ENCODE measurements at places on chromosomes 4 and X. TPM values are rescaled to one million over a fixed set of nuclear protein-coding genes. Genes with fewer than 3 reads are reported as not detected.

Gene EGF
- total RNA-seq, result 0.36 TPM

Gene SSX7
- total RNA-seq, result not detected

Gene HSFX3
- not detected for total RNA-seq

Gene TIMM8A
- 2.9 TPM for total RNA-seq

Gene SLIT2
- total RNA-seq, result 35.9 TPM

DNA sequence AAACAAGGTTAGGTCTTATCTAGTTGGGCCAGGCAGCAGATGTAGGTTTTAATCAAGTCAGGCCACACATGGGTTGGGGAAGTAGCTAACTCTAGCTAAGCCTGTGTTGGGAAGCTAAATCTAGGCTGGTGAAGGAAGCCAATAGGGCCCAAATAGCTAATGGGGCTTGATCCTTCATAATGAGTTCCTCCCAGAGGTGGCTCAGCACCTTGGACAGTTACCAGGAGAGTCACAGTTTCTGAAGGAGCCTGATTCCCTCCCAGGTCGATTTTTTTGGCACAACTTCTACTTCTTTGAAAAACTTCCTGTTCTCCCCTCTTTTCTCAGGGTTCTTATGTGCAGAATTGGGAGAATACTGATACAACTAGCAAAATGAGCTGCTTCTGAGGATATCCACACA lies 242.5 kb upstream of the PRPS2 start:
- no peak overlapping the region for H3K27ac ChIP-seq
- peak; percentile 65 for DNase-seq
- no peaks in the 10 kb centered on the region for H3K36me3 ChIP-seq
- no peaks in the 10 kb centered on the region for H3K27me3 ChIP-seq
- no peaks in the 10 kb centered on the region for H3K4me1 ChIP-seq

GRCh38 chr4:70269674-70270073 lies 27.3 kb downstream of the CSN3 start:
- H3K4me3 ChIP-seq, result no peak overlapping the region
- no peak for DNase-seq
- H3K27ac ChIP-seq, result no peak overlapping the region
- H3K36me3 ChIP-seq, result no peaks in the 10 kb centered on the region
- H3K27me3 ChIP-seq, result no peaks in the 10 kb centered on the region
- no peaks in the 10 kb centered on the region for H3K4me1 ChIP-seq

- DNase-seq, result no peak
- no peaks in the 10 kb centered on the region for H3K36me3 ChIP-seq
- no peaks in the 10 kb centered on the region for H3K4me1 ChIP-seq
- no peak overlapping the region for H3K4me3 ChIP-seq
- no peaks in the 10 kb centered on the region for H3K27me3 ChIP-seq
- H3K27ac ChIP-seq, result no peak overlapping the region
Observed at GRCh38 chr4:130545596-130545995, 1449.6 kb downstream of the C4orf33 start.

DNA sequence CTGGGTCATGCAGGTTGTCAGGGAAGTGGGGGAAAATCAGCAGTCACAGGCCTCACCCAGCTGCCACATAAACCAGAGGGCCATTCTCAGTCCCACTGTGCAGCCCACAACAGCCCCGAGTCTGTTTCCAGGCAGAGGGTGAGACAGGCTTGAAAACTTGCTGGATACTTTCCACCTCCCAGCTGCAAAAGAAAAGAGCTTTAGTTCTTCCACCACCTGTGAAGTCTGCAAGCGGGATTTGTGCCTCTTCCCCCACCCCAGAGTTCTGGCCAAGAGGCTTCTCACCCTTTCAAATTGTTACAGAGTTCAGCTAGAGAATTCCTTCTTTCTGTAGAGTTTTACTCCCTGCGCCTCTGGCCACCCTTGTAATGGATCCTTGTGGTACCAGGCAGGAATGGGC lies 115.5 kb upstream of the ZDHHC15 start:
- no peaks in the 10 kb centered on the region for H3K36me3 ChIP-seq
- no peaks in the 10 kb centered on the region for H3K4me1 ChIP-seq
- no peak overlapping the region for H3K4me3 ChIP-seq
- no peak for DNase-seq

- H3K4me1 ChIP-seq, result no peaks in the 10 kb centered on the region
- H3K36me3 ChIP-seq, result no peaks in the 10 kb centered on the region
- peak; percentile 93 for DNase-seq
- peaks cover 45% of the 10 kb centered on the region for H3K27me3 ChIP-seq
- H3K4me3 ChIP-seq, result no peak overlapping the region
- no peak overlapping the region for H3K27ac ChIP-seq
Observed at GRCh38 chrX:69093960-69094871, 71.0 kb downstream of the PJA1 start.

GRCh38 chr4:98773638-98774037 lies 115.2 kb upstream of the TSPAN5 start:
- DNase-seq, result no peak
- no peaks in the 10 kb centered on the region for H3K4me1 ChIP-seq
- H3K4me3 ChIP-seq, result no peak overlapping the region
- no peak overlapping the region for H3K27ac ChIP-seq

DNA sequence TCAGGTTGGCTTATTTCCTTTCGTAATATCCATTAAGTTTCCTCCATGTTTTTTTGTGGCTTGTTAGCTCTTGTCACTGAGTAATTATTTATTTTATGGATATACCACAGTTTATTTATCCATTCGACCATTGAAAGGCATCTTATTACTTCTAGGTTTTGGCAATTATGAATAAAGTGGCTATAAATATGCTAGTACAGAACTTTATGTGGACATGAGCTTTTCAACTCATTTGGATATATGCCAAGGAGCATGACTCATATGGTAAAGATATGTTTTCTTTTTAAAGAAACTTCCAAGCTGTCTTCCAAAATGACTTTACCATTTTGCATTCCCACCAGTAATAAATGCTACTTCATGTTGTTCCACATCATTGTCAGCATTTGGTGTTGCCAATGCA lies 803.6 kb downstream of the GLUD2 start:
- no peak overlapping the region for H3K27ac ChIP-seq
- H3K36me3 ChIP-seq, result no peaks in the 10 kb centered on the region
- no peaks in the 10 kb centered on the region for H3K27me3 ChIP-seq
- no peaks in the 10 kb centered on the region for H3K4me1 ChIP-seq

GRCh38 chrX:108702530-108702929 lies 33.8 kb downstream of the IRS4 start:
- H3K27me3 ChIP-seq, result peaks cover 4% of the 10 kb centered on the region
- DNase-seq, result no peak
- H3K4me3 ChIP-seq, result no peak overlapping the region
- H3K36me3 ChIP-seq, result no peaks in the 10 kb centered on the region

All from osteoblast (primary cell).